Activated CD8-positive, alpha-beta memory T cell treated with anti-CD3 and anti-CD28 coated beads for 48 hours (primary cell): ENCODE measurements at places on chromosomes 11 and 22.
A peak's percentile ranks its signal among the peaks of the same experiment; 100 is the strongest.

DNA sequence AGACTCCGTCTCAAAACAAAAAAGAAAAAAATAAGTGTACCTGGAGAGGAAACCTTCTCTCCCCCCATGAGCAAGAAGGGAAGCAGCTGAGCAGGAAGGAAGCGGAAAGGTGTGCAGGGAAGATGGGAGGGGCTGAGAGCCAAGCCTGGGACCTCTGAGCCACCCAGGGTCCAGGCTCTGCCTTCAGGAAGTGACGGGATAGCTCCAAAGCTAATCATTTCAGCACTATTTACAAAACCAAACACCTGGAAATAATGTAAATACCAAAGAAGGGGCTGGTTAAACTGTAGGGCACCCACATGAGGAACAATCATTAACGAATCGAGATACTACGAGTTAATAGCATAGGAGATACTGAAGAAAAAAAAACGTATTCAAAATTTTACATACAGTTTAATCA is 27.9 kb downstream of the ARRB1 start:
- DNase-seq, result no peak

GRCh38 chr11:112440518-112440917 is 179.9 kb upstream of the PLET1 start:
- no peak for DNase-seq

DNA sequence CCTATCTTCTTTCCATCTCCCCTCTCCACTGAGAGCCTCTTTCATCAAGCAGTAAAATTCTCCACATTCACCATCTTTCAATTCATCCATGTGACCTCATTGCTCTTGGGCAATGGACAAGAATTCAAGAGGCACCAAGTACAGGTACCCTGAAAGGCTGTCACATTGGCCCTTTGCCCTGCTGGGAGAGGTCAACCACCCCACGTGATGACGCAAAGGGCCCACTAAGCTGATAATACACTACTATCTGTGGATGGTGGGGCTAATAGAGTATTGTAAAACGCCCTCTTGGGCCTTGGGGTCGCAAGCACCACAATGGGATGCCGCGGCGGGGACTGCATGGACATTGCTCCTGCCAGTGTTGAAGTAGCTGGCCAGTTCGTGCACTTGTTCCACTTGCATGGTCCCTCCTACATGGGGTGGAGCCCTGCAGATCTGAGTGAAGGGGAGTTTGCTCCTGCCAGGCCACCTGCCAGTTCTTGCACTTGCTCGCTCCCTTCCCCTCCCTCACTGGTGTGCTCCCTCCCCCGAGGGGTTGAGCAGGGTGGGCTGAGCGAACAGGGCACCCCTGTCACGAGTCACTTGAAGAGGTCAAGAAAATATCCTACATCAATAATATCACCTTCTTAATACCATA is 1578.8 kb upstream of the RAG2 start:
- no peak for DNase-seq

GRCh38 chr11:120259988-120260565 is 20.1 kb downstream of the POU2F3 start:
- no peak for DNase-seq

GRCh38 chr11:701741-702461 is 4.1 kb upstream of the EPS8L2 start:
- no peak for DNase-seq

- no peak for DNase-seq
Measured at GRCh38 chr11:109026891-109027489, 362.1 kb downstream of the DDX10 start.

GRCh38 chr11:2549491-2549875 is 104.7 kb downstream of the KCNQ1 start:
- DNase-seq, result no peak

DNA sequence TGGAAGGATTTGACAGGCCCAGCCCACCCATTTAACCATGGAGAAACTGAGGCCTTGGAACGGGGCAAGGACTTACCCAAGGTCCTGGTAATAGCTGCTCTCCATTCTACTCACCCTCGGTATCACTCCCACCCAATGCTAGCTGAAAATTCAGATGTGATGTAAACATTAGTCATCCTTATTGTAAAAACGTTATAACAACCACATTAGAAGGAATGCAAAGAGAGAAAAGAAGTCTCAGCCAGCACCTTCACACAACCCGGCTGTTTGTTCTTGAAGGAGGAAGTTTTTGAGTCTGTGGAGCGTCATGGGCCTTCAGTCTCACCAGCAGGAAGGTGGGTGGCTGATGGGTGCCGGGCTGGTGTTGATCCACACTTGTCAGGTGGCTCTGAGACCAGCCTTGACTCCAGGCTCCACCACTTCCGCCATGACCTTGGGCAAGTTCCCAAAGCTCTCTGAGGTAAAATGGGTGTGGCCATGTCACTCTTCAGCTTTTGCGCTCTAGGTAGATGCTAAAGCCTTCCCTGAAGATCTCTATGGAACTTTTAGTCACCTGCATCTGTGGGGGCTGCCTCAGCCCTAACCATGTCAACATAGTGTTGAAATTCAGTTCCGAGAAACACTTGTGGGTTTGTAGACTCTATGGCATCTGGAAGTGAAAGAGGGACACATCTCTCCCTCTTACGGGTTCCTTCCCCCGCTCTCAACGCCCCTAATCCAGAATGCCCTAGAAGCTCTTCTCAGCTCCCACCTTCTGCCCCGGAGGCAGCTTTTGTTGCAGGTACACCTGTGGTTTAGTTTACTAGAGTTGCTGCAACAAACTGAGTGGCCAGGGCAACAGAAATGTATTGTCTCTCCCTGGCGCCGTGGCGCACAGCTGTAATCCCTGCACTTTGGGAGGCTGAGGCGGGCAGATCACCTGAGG is 14.8 kb downstream of the CD6 start:
- peak; percentile 72 for DNase-seq

- DNase-seq, result no peak
Measured at GRCh38 chr11:106724293-106724892, 293.9 kb downstream of the GUCY1A2 start.

DNA sequence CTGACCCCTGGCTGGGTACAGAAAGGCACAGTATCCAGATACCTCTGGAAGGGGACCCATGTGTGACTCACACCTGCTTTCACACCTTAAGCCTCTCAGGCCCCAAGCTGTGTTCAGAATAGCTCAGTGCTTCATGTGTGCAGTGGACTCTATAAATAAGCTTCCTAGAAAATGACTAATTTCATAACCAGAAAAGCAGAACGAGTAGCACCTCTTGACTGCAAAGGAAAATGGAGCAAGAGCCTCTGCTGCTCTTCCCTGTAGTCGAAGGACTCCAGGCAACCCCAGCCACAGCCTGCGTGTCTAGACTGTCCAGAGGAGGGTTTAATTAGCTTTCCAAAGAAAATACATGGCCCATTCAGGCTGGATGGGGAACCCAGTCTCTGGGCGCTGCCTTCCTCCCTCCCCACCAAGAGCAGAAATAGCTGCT is 23.1 kb downstream of the PTPN5 start:
- DNase-seq, result no peak

- no peak for DNase-seq
Measured at GRCh38 chr11:63854696-63855095, 15.8 kb downstream of the MARK2 start.

GRCh38 chr11:10779086-10779485 is 28.0 kb downstream of the CTR9 start:
- no peak for DNase-seq

GRCh38 chr22:44309647-44310046 is 3.1 kb downstream of the SHISAL1 start:
- no peak for DNase-seq

- no peak for DNase-seq
Measured at GRCh38 chr22:49292909-49293308, 534.8 kb downstream of the BRD1 start.

DNA sequence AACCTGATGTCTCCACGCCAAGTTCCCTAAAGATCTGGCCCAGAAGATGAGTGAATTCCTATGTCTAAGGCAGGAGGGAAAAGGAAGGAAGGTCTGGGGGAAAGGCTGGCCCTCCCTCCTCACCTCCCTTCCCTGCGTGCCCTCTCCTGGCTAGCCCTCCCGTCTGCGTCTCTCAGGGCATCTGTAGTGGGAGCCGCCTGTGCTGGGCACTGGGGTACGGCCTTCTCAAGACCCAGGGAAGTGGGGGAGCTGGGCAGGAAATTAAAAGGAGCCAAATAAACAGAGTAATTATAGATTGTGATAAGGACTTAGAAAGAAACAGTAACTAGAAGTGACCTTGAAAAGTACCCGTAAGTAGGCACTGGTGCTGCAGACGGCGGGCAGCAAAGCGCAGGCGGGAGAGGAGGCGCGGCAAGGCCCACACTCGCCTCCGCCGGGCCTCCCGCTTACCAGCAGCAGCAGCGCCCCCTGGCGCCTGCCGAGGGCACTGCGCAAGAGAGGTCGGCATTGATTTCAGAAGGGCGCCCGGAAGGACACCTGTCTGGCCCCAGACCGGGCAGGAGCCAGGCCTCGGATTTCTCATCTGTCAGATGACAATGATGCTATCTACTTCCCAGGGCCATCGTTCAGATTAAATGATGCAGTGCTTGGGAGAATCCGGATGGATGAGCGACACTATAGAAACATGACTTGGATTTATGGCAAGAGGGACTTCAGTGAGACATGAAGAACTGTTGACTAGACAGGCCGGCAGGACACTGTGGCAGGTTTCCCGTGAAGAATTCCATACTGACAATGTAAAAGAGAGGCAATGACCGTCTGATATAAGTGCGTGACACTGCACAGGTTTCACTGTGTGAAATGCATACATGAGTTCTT is 7.3 kb downstream of the KCNJ1 start:
- DNase-seq, result peak; percentile 56

DNA sequence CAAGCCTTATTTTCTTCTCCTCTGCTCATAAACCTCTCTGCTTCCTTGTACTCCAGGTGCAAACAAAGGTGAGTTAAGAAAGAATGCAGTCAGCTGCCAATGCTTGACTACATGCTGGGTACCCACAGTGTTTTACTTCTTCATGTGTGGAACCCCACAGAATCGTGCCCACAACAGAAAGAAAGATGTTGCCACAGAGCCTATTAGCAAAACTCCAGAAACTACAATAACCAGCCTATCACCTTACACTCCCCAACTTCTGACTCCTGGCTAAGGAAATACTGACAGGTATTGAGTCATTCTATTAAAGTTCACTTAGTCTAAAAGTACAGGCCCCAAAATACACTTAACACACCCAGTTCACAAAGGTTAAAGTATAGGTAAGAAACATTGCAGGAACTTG is 56.9 kb upstream of the CCDC89 start:
- no peak for DNase-seq

GRCh38 chr11:118311518-118311917 is 7.0 kb downstream of the CD3E start:
- DNase-seq, result no peak

DNA sequence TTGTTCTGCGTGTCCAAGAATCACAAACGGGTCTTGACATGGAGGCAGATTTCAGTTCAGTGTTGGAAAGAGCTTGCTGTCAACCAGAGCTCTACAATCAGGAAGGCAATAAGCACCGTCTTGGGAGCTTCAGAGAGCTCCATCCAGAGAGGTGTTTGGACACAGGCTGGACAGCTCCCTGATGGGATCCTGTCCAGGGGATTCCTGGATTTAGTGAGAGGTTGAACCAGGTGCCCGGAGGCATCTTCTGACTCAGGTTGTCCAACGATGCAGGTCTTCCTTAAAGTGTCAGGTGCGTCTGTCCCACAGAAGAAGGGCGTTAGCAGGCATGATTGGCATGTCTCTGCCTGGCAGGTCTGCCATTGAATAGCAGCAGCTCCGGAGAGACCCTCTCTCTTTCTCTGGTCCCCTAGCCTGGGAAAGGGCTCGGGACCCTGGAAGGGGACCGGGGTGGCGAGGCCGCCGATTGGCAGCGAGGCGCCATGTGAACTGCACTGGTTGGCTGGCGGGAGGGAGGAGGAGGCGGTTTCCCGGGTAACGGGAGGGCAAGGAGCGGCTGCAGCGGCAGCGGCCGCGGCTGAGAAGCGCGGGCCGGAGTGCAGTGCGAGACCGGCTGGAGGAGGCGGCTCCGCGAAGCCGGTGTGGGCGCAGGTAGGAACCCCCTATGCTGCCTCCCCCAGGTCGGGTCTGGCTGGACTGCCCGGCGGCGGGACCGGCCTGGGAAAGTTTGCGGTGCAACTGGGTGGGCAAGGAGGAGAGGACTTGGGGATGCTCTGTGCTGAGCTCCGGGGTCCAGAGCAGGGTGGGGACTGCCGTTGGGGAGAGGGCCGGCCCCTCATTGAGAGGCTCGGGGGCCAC is 104.1 kb upstream of the E2F8 start:
- DNase-seq, result no peak

DNA sequence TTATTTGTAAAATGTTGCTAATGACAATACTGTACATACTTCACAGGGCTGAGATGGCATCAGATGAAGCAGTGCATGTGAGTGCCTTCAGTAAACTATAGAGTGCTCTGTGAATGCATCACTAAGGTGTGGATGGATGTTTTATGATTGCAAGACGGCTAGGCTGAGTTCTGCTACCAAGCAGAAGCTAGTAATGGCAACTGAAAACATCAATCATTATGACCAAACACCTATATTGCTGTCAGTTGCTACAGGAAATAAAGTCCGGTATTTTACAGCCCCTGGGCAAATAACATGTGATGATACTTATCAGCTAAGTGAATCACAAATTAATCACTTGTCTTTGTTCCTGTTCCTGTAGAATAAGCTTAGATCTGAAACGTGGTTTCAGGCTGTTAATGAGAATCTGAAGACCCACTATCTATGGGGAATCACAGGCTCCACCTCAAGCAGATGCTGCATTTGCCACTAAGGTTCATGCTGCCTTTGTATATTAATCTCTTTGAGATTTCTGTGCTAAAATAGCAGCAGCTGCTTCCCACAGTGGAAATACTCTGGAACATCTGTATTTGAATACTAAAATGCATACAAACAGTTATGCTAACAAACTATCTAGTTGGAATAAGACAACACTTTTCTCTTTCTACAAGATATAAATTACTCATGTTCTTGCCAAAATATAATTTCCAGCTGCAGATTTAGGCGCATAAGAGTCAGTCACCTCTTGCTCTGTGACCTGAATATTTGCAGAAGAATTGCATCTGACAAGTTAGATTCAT is 254.0 kb upstream of the PITPNB start:
- DNase-seq, result no peak

DNA sequence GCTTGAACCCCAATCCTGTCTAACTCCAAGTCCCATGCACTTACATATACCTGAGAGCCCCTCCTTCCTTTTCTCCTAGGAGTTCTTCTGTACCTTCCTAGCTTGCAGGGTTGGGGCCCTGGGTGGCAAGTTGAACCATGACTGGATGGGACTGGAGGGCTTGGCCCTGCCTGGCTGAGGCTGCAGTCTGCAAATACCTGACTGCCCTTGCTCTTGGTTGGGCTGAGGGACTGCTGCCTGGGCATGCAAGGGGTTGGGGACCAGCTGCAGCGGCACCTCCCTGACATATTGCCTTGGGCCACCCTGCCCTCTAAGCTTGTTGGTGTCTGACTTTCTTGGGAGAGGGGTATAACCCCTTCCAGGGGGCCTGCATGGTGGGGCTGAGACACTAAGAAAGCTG is 9.8 kb upstream of the SLC39A13 start:
- DNase-seq, result no peak
